ENCODE measurements at places on chromosomes 3 and 15.

GRCh38 chr15:34079904-34080303 is 21.8 kb downstream of the EMC7 start:
- DNase-seq, result no peak

GRCh38 chr3:18417904-18418572 is 7.1 kb downstream of the SATB1 start:
- no peak for DNase-seq

- no peak for DNase-seq
Measured at GRCh38 chr3:4462369-4463040, 4.6 kb downstream of the SUMF1 start.

DNA sequence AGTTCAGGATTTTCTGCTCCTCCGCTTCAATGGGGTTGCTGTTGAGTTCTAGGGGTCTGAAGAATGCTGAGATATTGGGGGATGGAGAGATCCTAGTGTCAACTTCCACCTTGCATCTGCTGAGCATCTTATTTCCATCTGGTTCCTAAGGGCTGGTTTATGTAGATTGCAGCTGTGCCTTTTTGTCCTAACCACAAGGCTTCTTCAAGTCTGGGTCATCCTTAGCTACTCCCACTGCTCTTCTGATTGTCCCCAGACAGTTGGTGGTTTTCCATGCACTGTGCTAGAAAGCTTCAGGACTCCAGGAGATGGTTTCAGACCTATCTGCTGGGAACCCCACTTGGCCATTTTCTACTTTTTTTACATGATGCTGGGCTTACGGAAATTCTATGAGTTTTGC is 125.0 kb downstream of the IL20RB start:
- no peak for DNase-seq

GRCh38 chr3:127784283-127784682 is 38.0 kb downstream of the MGLL start:
- no peak for DNase-seq

- no peak for DNase-seq
Measured at GRCh38 chr3:181718987-181719911, 7.5 kb downstream of the SOX2 start.

GRCh38 chr15:38899300-38899699 is 334.7 kb upstream of the RASGRP1 start:
- no peak for DNase-seq
